ENCODE measurements at places on chromosomes 16 and 17. TPM values are rescaled to one million over a fixed set of nuclear protein-coding genes. Genes with fewer than 3 reads are reported as not detected.

The HMOX2 gene
- 250 TPM for total RNA-seq

The GPT2 gene
- total RNA-seq: 25.9 TPM

The KCNJ2 gene
- total RNA-seq: 28.8 TPM

The CBX2 gene
- total RNA-seq: 4.3 TPM

The PNMT gene
- 4.8 TPM for total RNA-seq

The KRT28 gene
- total RNA-seq: not detected

The SLC35G6 gene
- not detected for total RNA-seq

The EVPLL gene
- not detected for total RNA-seq

- no peak for DNase-seq
Measured at GRCh38 chr16:5042574-5043171, 8.9 kb upstream of the NAGPA start.

DNA sequence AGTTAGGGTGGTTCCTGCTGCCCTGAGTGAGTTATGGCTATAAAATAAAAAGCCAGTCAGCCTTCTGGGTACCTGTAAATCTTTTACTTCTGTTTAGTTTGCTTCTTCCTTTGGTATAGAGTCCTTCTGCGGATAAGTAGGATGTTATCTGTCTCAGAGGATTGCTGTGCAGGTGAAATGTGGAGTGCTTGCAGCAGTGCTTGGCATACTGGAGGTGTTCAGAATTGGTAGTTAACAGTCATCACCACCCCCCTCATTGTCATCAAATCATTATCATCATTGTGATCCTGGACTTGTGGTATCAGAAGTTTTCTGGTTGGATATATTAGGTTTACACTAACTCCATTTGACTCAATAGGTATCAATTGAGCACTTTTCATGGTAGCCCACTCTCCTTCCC lies 2.6 kb downstream of the LCMT1 start:
- DNase-seq: no peak

- DNase-seq: no peak
Measured at GRCh38 chr16:82995286-82995923, 368.6 kb downstream of the CDH13 start.

- DNase-seq: no peak
Measured at GRCh38 chr16:49503256-49504022, 129.8 kb downstream of the C16orf78 start.

GRCh38 chr16:11824362-11824761 lies 27.0 kb downstream of the RSL1D1 start:
- DNase-seq: peak; percentile 46

DNA sequence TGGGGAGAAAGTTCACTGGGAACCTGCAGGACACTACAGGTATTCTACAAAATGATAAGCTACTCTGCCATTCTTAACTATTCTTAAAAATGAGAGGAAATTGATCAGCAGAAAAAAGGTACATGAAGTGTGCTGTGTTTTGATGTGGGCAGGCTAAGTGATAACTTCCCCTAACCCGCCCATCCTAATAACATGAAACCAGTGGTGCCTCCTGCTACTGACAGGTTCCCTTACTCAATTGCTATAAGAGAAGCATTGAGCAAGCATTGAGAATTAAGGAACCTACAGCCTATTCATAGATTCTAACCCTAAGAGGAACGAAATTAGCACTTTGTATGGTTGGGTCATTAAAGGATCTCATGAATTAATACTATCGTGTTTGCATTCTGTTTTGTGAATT lies 18.9 kb downstream of the XYLT1 start:
- DNase-seq: no peak

GRCh38 chr17:10631048-10631700 lies 25.9 kb downstream of the MYH3 start:
- no peak for DNase-seq

DNA sequence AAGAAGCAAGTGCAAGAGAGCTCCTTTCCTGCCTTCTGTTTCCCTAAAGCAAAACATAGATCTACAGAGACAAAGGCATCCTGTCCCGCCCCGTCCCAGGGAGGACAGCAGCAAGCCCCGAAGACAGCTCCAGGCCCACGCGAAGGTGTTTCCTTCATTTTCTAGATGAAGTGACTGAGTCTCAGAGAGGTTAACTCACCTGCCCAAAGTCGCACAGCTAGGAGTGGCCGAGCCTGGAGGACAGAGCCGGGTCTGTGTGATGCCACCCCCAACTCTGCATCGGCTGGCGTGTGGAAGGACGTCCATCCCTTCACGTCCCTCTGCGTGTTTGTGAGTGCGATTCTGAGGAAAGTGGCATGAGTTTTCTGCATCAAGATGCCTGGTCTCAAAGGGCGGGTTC lies 187.2 kb upstream of the CHMP6 start:
- DNase-seq: no peak
